ENCODE measurements at places on chromosomes 7 and 10.
A peak's percentile ranks its signal among the peaks of the same experiment; 100 is the strongest.

DNA sequence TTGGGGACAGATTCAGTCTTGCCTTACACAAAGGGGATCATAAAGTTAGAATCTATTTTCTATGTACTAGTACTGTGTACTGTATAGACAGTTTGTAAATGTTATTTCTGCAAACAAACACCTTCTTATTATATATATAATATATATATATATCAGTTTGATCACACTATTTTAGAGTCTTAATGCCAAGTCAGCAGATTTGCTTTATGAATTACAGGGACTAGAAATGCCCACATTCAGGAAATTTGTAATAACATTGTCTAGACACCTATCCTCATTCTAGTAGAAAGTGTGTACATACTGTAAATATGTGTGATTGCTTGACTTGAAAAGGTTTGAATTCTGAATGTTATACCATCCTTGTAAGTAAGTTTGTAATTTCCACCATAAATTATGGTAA, 111.2 kb downstream of the NSUN6 start:
- no peak for DNase-seq

DNA sequence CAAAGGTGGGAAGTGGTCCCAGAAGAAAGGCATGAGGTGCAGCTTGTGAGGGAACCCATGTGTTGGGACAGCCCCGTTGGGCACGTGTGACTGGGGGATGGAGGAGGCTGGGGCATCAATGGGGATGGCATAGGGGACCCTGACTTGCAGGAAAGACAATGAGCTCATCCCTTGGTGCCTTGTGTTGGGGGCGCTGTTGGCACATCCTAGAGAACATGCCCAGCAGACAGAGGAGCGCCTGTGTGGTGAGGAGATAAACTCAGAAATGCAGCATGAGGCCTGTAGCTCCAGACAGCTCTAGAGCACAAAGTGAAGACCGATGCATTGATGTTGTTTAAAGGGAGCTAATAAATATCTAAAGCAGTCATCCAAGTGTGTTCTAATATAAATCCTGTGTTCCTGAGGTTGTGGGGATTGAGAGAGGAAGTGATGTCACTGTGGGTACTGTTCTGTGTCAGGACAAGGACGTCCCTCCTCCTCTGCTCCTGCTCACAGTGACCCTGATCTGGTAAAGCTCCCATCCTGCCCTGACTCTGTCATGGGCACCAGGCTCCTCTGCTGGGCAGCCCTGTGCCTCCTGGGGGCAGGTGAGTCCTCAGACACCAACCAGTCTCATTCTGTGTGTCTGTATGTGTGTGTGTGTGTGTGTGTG, 126.1 kb upstream of the PRSS58 start:
- DNase-seq = no peak

- no peak for DNase-seq
These were observed 4.0 kb downstream of the RBP3 start for GRCh38 chr10:47351899-47352815.

DNA sequence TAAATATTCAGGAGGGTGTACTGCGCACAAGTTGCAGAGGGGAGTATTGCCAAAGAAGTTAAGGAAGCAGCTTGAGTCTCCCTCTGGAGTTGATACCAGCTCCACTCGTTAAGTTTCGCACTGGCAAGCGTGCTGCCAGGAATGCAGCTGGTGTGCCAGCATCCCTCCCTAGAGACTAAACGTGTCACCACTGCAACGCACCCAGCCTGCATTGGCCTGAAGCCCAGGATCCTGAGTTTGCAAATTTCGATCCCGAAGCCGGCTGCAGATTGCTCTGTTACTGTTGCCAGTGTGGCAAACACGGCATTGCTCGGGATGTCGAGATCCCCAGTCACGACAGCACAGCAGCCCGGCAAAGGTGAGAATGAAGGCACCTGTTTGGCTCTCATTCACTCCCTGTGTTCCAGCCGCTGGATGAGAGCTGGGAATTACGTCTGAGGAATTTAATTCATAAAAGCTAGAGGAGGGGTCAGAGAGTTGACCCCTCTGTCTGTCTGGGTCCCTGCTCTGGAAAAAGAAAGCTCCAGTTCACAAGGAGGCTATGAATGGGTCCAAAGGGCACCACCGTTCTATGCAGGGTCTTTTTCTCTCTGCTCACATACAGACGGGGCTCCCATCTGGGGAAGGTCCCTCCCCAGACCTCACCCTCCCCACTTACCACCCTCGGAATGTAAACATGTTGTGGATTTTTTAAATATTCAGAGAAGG, 61.0 kb downstream of the NRP1 start:
- DNase-seq = peak; percentile 98

DNA sequence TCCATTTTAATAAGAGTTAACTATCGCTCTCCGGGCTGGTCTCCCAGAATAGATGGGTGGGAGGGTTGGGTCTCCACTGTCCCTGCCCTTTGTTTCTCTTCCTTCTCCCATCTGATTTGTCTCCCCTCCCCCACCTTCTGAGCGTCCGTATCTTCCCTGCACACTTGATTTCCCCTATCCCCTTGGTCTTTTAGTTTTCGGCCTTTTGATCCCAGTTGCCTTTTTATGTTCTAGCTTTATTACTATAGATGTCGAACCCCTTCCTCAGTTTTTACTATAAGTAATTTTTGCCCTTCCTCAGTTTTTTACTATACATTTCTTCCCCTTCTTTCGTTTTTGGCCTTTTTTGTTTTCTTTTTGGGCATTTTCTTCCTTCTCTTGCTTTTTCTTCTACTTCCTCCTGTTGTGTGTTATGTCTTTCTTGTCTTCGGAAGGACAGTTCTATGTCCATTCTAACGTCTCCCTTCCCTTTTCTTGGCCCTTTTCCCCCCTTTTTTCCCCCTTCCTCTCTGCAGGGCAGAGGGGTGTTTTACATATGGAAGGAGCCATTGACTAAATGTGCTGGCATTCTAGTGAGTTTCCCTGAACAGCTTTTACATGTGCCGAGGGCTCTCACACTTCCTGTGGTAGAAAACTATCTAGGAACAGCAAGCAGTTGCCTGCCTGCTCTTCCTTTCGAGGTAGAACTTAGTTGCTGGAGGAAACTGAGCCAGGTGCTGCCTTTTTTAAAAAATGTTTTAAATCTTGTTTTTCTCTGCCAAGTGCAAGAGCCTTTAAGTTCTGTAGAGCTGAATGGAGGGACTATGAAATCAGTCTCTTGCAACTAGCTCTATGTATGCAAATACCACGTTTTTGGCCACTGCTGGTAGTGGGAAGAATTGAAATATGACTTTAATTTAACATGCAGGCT, 2.8 kb downstream of the TET1 start:
- DNase-seq = peak; percentile 67

DNA sequence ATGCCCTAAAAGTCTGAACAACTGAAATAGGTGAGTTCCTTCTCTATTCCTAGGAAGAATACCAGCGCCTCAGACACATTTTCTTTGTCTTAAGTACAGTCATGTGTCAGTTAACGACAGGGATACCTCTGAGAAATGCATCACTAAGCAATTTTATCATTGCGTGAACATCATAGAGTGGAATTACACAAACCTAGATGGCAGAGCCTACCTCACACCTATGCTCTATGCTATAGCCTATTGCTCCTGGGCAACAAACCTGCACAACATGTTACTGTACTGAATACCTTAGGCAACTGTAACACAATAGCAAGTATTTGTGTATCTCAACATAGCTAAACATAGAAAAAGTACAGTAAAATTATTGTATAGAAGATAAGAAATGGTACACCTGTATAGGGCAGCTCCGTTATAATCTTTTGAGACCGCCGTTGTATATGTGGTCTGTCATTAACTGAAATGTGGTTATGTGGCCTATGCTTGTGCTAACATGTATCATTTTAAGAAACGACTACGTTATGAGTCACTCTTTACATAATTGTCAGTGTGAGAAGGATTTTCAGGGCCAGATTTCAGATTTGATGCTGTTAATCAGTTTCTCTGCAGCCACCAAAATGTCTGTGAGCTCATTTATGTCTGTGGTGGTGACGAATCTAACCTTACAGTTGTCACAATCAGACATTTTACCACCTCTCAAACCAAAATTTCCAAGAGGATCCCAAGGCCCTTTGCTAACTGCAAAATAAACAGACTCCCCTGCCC, 66.1 kb upstream of the STK17A start:
- DNase-seq = no peak

DNA sequence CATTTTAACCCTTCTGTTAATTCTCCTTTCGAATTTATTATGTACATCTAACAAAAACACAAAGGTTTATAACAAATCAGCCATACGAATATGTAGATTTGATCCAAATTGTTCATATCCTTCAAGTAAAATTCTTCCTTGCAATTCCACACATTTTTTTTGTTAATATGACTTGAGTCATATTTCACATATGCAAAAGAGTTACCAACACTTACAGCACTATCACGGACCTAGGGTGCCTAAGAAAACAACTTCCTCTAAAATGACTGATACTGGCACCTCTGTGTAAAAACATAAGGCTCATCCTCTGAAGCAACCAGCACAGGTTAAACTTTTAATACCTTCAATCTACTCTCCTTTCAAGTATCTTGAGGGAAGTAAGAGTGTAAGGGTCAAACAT, 451.8 kb downstream of the SEMA3D start:
- DNase-seq = peak; percentile 19

- DNase-seq = no peak
These were observed 34.3 kb downstream of the WASL start for GRCh38 chr7:123714296-123715080.

- DNase-seq = no peak
These were observed 14.4 kb downstream of the RAMP3 start for GRCh38 chr7:45171946-45172345.

DNA sequence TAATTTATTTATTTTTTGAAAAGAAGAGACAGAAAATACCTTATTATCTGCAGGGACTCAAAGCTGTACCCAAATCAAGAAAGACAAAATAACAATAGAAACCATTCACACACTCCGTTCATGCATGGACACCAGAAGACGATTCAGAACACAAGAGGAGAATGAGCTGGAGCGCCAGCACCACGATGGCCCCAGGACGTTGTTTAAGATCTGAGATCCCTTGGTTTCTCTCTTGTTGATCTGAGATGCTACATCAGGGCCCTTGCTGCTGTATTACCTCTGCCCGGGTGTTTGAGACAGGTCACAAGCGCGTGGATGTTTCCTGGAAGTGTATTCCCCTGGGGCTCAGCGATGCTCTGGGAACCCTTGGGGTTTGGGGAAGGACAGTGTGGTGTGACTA, 46.8 kb downstream of the CHST3 start:
- DNase-seq = no peak

- DNase-seq = peak; percentile 74
These were observed 37.7 kb downstream of the ATXN7L1 start for GRCh38 chr7:105838627-105839231.

DNA sequence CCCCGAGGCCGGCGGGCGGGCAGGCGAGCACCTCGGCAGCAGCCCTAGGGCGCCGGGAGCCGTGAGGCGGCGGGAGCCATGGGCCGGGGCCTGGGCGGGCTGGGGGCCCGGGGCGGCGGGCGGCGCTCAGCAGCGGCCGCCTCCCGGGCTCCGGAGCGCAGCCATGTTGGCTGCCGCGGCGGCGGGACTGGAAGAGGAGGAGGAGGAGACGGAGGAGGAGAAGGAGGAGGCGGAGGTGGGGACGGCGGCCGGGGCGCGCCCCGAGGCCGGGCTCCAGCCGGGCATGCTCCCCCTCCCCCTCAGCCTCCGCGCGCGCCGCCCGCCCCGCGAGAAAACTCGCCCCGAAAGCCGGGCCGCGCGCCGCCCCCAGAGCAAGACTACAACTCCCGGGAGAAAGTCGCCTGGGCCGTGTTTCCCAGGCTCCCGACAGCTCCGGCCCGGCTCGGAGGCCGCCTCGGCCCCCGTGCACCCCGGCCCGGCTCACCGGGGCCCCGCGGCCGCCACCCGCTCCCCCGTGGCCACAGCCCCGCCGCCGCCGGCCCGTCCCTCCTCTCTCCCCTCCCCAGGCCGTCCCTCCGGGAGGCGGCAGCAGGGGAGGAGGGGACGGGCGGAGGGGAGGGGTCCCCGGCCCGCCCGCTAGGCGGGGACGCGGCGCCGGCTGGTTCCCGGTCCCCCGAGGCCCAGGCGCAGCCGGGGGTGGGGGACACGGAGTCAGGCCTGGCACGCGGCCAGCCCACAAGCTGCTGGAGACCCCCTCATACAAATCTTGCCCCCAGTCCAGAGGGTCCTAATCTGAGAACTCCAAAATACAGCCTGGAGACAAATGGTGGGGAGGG, at the start of gene DLG5:
DLG5 (minus strand) TSS at position 190 of the 836 bp plus-strand sequence. CDS start 235 bp downstream, outside the sequence.
- DNase-seq = peak; percentile 76

- no peak for DNase-seq
These were observed 40.0 kb downstream of the FIGNL1 start for GRCh38 chr7:50409856-50410745.

DNA sequence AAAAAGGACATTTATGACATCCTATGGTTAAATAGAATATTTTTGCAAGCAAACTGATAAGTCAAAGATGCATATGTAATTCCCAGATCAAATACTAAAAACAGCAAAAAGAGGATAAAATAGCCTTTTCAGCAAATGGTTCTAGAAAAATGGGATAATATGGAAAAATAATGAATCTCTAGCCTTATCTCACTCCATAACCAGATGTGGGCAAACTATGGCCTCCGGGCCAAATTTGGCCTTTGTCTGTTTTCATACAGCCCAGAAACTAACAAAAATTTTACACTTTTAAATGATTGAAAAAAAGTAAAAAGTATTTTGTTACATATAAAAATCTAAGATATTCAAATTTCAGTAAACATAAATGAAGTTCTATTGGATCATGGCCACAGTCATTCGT, 215.4 kb upstream of the PRSS1 start:
- DNase-seq = no peak

GRCh38 chr7:50560865-50561351, 4.3 kb downstream of the DDC start:
- DNase-seq = no peak

DNA sequence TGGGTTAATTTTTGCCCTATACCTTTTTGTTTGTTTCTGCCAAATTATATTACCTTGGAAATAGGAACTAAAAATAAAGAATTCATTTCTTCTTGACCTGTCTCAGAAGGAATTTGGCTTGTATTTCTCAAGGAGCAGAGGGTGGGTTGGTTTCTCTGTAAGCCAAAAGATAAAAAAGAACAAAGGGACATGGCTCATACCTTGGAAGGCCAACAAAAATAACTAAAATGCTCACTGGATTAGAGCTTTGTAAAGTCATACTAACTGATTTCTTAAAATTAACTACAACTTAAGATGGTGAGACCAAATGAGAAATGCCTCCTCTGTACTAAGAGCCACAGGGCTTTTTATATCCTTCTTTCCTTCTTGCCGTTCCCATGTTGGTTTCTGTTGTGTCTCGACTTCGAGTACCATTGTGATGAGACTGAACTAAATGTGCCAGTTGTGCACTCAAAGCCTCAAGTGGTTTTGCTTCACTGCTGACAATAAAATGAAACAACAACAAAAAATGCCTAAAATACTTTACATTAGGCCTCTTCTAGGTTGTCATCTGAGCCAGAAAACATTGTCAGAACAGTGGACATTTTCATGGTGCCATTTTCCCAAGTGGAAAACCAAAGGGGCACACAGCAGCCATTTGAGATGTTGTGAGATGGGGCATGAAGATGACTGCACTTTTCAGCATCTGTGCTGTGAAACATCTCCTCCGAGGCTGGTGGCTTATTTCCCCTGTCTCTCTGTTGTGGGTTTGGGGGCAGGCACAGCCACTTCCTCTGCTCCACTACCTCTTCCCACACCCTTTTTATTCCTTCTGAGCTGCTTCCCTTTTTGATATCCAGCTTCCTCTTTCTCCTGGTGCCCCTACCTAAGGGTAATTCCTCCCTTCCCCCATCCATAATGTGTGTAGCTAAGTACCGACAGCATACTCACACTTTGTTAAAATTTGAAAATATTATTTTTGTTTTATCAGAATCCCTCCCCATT, 51.8 kb upstream of the AGR3 start:
- DNase-seq = no peak

All from GM23248 (cell line).